Fibroblast of mammary gland (primary cell): ENCODE measurements at places on chromosomes 3 and 15.
A peak's percentile ranks its signal among the peaks of the same experiment; 100 is the strongest.

DNA sequence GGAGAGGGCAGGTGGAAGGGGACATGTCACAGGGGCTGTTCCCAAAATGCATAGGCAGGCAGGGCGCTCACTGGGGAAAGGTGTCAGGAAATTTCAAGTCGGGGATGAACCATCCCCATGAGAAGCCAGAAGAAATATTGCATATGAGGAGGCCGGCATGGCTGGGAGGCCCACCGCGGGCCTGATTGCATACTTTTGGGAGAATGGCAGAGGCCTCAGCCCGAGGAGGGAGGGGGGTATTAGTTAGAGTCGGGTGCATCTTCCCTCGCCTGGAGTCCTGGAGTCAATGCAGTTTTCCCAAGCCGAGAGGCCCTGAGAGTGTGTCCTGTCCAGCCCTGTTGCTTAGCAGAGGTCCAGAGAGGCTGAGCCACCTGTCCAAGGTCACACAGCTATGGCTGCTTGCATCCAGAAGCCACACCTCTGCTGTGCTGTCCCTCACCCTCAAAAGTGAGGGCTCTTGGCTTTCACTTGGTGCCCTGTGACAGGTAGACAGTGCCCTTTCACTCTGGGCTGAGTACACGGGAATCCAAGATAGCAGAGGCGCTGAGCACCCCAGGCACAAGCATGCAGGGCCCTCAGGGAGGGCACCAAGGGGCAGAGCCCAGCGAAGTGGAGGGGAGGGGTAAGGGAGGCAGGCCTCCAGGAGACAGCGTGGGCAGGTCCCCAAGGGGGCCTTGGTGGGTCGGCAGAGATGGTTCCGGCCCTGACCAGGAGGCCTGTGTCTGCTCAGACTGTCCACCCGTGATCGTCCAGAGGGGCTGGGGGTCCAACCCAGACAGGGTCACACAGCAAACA lies 48.5 kb downstream of the GRIP2 start:
- DNase-seq, result no peak

GRCh38 chr3:133836497-133837158 lies 31.0 kb downstream of the SRPRB start:
- DNase-seq, result no peak

DNA sequence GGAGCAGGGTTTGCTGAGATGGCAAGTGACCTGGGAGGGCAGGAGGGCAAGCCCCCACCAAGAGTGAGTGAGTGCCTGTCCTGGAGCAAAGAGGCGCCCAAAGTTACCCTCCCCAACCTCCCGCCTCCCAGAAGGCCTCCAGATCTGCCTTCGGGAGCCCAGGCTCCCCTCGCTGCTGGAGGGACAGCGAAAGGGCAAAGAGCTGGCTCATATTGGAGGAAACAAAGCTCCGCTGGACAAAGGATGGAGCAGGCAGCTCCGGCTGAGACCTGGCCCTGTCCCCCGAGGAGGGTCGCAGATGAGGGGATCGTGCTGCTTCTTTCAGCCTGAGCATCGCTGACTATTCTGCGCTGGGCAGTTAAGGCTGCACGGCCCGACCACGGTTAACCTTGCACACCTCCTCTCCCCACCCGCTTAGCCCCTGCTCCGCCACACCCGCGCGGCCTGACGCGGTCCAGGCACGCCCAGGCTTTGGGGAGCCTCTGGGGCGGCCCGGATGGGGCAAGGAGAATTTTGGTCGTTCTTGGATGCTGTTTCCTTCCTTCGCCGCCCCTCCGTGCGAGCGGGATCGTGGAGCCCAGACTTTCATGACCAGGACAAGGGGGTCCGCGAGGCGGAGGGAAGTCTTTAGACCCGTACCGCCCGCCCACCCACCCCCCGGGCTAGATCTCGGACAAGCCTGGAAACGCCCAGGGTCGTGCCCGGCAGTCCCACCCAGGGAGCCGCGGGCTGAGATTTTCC lies 651 bp downstream of the PLCD1 start:
- DNase-seq, result no peak

GRCh38 chr3:88991496-88991895 lies 115.9 kb upstream of the EPHA3 start:
- DNase-seq, result no peak

DNA sequence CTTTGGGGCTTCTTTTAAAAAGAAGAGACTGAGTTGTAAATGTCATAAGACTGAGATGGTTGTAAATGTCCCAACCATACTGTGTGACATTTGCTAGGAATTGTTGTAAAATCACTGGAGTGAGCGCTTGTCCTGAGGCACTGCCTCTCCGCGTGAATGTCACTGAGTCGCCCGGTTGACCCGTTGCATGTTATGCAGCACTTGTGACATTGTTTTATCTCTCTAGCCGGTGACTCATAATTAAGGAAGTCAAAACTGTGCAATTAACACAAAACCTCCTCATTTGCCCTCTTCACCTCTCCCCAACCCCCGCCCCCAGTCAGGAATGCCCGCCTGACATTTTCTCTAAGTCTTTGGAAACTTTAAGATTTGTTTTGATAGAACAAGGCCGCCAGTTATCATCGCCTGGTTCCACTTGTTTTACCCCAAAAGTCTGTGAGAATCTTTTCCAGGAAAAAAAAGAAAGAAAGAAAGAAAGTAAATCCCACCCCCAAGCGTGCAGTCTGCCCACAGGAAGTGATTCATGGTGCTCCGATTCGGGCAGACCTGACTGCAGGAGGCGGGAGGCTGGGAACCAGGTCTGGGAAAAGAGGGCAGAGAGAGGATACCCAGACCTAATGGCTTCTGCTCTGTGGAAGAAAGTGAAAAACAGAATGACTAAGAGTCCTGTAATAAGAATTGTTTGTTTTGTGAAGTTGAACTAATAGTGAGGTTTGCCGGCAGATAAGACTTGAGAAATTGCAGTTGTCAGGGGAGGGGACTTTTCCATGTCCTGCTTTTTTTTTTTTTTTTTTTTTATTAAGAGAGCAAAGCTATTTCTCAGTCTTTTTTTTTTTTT lies 84.8 kb downstream of the SMAD3 start:
- peak; percentile 99 for DNase-seq

GRCh38 chr15:36449662-36450145 lies 129.7 kb upstream of the CDIN1 start:
- peak; percentile 47 for DNase-seq

- DNase-seq, result no peak
Observed at GRCh38 chr3:114743746-114744485, 403.2 kb downstream of the ZBTB20 start.

- no peak for DNase-seq
Observed at GRCh38 chr15:56240390-56240789, 3.3 kb downstream of the RFX7 start.

- DNase-seq, result peak; percentile 6
Observed at GRCh38 chr3:61030469-61031035, 220.7 kb downstream of the FHIT start.

GRCh38 chr15:32120577-32121383 lies 90.5 kb downstream of the CHRNA7 start:
- no peak for DNase-seq

DNA sequence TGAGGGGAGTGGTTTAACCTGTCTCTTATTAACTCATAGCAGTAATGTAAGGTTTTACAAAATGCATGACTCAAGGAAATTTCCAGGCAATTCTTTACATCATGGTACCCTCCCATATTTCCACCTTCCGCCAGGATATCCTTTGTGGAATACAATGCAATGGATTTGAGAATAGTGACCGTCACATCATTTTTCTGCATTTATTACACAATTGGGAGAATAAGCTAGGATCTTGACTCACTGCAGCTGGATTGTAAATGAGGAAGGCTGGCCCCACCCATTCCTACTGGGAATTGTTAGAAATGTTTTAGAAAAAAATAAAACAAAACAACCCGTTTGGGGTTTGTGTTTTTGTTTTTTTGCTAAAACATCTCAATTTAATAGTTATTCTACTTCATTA lies 97.4 kb downstream of the IMPG2 start:
- peak; percentile 22 for DNase-seq

- no peak for DNase-seq
Observed at GRCh38 chr3:127073941-127074820, 91.3 kb downstream of the PLXNA1 start.

DNA sequence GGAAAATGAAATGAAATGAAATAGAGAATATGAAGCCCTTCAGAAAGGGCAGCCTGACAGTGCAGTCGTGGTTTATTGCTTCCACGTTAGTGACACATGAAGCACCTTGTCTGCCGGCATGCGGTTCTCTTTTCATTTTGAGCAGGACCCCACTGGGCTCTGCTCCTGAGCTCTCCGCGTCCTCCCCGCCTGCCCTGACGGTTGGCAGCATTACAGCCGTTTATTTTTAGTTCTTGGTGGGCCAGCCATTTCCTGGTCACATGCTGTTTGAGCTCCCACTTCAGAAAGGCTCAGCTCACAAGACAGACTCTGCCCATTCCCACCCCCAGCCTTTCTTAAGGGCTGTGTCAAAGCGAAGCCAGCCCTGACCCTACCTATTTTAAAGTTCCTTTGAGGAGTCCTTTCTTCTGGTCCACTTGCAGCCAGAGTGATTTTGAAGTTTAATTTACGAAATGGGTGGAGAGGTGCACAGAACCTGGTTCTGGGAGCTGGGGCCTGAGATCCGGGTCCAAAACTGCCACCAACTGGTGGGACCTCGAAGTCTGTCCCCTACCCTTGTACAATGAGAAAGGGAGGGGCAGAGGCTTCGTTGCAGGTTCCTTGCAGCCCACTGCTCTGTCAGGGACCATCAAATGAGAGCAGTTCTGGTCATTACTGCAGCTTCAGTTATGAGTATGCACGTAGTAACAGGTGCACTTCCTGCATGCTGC lies 60.1 kb downstream of the MGLL start:
- no peak for DNase-seq

- DNase-seq, result no peak
Observed at GRCh38 chr3:188752850-188753249, 418.9 kb upstream of the TPRG1 start.
